ENCODE measurements at places on chromosomes 7 and 10.

DNA sequence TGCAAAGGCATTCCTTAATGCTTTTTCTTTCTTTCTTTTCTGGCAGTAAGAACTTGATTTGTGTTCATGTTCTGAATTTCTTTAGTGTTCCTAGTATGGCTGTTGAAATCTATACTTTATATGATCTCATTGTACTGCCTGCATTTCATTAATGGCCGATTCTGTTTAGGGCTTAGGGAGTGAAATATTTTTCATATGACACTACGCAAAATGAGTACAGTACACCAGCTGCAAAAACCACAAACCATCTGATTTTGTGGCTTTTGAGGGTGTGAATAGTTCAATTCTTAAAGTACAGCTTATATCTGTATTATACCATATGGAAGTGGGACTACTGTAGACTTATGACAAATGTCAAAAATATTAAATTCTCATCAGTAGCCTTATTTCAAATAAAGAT, 69.1 kb upstream of the FOXP2 start:
- no peak for DNase-seq

DNA sequence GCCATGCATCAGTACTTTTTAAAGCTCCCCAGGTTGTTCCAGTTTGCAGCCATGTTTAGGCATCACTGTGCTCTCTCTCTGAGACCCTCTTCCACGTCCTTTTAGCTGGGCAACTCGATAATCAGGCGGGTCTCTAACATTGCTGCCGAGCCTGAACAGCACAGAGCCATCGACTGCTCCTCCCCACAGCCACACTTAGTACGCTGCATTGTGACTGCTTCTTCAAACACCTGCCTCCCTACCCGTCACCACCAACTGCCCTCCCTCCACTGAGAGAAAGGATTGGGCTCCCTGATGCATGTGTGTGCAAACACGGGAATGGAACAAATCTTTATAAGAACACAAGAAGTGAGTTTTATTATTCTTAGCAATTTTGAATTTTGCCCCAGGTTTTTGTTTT, 11.4 kb upstream of the TACR2 start:
- no peak for DNase-seq

DNA sequence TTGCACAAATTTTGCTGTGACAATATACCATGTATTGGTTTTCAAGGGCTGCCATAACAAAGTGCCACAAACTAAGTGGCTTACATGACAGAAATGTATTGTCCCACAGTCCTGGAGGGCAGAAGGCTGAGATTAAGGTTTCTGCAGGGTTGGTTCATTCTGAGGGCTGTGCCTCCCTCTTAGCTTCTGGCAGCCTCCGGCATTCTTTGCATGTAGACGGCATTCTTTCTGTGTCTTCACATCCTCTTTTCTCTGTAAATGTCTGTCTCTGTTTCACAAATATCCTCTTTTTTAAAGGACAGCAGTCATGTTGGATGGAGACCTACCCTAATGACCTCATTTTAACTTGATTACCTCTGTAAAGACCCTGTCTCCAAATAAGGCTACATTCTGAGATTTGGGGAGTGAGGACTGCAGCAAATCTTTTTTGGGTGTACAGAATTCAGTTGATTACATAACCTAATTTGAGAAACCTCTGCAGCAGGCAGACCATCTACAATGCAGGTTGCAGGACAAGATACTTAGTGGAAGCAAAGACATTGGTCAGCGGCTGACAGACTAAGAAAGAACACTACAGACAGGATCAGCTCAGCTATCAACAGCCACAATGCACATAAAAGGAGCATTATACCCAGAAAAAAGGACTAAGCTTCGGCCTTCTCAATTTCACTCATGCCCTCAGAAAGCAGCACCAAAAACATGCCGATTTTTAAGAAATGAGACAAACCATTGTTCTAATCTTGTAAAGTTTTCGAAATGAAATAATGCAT, 84.6 kb upstream of the FAM3C start:
- no peak for DNase-seq

DNA sequence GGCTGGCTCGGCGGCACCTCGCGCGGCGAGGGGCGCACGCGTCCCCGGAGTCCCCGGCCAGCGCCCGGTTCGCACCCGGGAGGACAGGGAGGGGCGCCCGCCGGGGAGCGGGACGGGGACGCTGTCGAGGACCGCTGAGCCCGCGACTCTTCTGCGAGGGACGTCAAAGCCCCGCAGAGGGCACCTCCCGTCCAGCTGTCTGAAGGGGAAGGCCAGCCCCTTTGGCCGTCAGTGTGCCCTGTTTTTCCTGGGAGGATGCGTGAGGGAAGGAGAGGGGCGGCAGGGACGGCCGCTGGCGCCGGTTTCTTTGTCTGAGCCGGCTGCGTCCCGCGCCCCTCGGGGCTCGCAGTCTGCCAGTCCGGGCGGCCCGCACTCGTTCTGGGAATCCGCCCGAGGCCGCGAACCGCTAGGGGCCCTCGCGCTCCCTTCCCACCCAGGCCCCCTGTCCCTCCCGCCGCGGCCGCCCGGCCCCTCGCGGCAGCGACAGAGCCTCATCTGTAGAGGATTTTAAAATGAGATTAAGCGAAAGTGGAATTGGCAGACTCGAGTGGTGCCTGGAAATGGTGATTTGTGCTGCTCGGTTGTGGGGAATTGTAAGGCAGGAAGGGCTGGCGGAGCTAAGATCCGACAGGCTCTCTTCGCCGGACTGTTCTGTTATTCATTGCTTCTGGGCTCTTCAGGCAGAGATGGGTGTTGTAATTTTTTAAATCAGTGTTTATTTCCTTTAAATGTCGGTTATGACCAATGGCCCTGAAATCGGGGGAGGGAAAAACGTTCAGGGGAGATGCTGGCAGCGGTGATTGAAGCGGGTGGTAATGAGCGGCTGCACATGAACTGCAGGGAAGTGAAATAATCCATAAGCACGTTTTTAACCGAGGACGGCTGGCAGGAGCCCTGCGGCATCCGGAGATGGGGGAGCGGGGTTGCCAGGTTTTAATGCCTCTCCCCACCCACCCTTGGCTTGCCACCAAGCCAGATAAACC, 618 bp upstream of the RELN start:
- DNase-seq, result no peak

DNA sequence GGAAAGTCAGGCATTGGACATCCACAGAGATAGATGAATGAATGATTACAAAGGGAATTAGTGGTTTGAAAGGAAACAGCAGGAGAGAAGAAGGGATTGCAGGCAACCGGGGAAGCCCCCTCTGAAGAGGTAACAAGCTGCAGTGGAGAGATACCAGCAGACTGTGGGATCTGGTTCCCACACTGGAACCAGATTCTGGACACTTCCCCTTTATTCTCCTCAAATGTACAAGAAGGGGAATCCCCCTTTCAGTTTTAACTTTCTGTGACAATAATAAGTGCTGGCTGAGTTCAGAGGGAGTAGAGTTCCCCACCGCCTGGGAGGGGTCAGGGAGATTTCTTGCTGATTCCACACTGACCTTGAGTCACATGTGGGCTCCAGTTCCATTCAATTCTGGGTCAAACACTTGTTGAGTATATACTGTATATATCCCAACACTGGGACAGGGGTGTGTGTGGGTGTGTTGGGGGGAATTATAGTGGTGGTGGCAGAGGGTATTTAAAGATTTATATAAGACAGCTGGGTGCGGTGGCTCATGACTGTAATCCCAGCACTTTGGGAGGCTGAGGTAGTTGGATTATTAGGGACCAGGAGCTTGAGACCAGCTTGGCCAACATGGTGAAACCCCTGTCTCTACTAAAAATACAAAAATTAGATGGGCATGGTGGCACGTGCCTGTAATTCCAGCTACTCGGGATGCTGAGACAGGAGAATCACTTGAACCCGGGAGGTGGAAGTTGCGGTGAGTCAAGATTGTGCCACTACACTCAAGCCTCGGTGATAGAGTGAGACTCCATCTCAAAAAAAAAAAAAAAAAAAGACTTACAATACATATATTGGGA, 16.5 kb upstream of the DDIT4 start:
- DNase-seq, result no peak
